ENCODE measurements at places on chromosomes 2 and 18.

DNA sequence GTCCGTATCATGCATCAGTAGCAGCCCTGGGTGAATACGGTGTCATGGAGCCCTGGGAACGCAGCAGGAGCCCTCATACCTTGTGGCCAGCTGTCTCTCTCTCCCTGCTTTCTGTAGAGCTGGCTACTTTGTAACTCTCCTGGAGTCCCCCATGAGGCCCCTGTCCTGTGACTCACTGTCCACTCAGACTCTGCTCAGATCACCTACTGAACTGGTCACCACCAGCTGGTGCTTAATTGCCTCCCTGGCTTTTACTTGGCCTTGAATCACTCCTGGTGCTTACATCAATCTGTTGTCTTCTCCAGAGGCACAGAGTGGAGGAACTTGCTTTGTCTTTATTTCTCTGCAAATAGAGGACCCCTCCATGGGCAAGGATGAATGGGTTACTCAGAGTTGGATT lies 172.7 kb downstream of the HRH4 start:
- DNase-seq, result no peak

DNA sequence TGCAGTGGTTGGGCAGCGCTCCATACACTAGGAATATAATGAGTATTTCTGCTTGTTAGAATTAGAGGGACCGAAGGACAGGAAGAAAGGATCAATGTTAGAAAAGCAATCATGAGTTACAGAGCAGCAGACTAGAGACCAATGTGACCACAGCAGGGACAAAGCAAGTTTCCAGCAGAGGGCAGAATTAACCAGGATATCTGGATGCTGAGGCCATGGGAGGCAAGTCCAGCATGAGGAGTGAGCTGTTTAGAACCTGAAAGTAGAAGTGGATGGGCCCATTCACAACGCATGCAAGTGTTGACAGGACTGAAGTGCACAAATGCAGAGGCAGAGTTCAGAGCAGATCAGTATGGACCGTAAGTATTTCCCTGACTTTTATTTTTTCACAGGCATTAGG lies 910.4 kb upstream of the GYPC start:
- no peak for DNase-seq

GRCh38 chr2:11778923-11779757 lies 32.7 kb downstream of the LPIN1 start:
- DNase-seq, result no peak

- DNase-seq, result no peak
Observed at GRCh38 chr18:32405588-32405987, 65.1 kb downstream of the GAREM1 start.

- DNase-seq, result peak; percentile 41
Observed at GRCh38 chr18:10121786-10122515, 208.1 kb downstream of the VAPA start.

DNA sequence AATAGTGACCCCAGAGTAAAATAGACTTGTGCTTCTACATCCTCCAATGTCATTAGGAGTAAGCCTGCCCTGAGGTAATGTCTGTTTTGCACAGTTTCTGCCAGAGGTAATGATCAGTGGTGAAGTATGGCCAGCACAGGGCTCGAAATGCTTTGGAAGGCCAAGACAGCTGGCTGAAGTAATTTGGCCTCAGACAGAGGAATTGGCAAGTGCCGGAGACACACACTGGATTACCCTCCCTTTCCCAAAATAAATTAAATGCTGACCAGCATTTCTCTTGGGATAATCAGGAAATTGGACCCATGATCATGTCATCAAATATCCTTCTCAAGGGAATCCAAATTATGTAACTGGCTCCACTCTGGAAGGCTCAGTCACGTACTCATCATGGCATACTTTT lies 379.0 kb upstream of the CHST9 start:
- DNase-seq, result no peak

GRCh38 chr18:2758309-2758708 lies 88.5 kb upstream of the EMILIN2 start:
- no peak for DNase-seq

GRCh38 chr2:215019521-215020145 lies 118.8 kb downstream of the ABCA12 start:
- DNase-seq, result no peak

DNA sequence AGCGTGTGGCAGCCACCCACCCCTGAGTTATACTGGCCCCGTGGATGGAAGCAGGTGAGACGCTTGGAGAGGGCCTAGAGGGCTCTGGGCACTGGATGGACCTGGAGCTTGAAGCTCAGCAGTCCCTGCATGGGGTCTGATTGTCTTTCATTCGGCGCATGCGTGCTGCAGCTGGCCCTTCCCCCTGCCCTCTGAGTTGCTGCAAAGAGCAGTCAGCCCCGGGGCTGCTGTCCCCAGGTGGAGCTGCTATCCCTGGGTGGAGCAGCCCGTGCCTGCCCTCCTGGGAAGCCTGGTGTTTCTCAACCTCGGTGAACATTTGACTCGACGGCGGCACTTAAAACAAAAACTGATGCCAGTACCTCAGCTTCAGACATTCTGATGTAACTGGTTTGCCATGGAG lies 29.6 kb downstream of the IGFBP5 start:
- no peak for DNase-seq

DNA sequence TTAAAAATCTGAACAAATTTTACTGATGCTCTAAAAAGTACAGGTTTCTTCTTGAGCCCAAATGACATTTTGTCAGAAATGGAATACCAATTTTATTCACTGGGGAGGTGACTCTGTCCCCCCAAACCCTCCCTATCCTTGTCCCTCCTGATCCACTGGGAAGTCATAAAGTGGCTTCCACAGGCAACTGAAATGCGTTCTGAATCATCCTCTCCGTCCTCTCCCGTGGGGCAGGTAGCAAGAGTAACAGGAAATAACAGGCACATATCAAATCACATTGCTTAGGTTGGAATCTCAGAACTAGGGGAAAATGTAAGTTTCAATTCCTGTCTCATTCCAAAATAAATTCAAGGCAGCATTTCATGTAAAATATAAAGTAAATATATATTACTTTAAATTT lies 44.5 kb downstream of the MYL12B start:
- no peak for DNase-seq

DNA sequence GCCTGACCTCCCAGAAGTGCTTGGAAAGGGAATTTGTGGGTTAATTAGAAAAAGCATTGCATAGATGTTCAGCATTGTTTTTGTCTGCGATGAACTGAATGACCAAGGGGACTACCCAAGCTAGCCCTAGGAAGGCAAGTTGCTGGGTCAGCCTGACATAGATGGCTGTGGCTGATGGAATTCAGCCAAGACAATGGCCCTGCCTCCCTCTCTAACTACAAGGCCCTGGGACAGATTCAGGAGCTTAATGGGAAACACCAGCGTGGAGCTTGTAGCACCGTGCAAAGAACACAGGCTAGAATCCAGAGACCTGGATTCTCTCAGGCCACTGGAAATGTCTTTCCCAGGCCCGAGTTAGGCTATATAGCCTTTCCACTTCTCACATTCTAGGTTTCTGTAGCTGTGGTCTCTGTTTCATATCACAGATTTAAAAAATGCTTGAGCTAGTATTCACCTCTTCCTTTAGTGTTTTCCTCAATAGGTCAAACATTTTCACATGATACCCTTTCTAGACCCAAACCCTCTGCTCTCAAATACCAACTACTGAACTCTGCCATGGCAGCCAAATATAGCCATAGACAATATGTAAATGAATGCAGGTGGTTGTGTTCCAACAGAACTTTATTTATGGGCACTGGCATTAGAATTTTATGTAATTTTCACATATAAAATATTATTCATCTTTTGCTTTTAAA lies 294.3 kb upstream of the MEX3C start:
- DNase-seq, result no peak

DNA sequence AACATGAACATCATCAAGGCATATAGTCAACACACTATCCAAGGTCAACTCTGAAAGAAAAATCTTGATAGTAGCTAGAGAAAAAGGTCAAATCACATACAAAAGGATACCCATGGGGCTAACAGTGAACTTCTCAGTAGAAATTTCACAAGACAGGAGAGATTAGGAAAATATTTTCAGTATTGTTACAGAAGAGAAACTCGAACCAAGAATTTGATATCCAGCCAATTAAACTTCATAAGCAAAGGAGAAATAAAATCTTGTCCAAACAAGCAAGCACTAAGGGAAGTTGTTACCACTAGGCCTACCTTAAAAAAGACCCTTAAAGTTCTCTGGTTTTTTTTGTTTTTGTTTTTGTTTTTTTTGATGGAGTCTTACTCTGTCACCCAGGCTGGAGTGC lies 242.5 kb downstream of the EXOC6B start:
- DNase-seq, result no peak

DNA sequence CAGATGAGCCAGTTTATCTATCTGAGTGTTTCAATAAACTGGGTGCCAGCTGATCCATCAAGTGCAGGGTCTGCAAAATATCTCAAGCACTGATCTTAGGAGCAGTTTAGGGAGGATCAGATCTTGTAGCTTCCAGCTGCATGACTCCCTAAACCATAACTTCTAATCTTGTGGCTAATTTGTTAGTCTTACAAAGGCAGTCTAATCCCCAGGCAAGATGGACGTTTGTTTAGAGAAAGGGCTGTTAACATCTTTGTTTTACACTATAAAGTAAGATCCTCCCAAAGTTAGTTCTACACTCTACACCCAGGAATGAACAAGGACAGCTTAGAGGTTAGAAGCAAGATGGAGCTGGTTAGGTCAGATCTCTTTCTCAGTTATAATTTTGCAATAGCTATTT lies 28.7 kb upstream of the HNMT start:
- DNase-seq, result no peak

DNA sequence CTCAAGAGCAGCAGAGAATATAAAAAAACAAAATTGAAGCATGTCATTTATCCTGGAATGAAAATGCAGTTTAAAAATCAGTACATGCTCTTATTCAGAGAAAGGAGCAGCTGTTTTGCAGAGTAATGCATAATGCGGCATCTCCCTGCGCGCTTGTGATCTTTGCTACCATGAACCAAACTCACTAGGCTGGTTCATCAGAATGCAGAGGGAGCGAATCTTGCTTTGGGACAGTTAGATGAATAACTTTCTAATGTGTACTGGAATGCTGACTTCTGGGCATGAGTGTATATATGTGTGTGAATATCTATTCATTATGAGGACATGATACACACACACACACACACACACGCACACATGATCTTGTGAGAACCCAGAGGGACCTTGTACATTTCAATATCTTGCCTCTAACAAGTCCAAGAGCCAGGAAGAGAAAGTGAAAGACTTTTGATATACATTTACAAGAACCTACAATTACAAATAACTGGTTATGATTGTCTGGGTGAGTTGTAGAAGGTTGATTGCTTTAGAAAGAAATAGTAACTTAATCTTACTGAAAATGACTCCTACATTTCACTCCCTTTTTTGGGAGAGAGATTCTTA lies 54.1 kb upstream of the THOC1 start:
- DNase-seq, result no peak

DNA sequence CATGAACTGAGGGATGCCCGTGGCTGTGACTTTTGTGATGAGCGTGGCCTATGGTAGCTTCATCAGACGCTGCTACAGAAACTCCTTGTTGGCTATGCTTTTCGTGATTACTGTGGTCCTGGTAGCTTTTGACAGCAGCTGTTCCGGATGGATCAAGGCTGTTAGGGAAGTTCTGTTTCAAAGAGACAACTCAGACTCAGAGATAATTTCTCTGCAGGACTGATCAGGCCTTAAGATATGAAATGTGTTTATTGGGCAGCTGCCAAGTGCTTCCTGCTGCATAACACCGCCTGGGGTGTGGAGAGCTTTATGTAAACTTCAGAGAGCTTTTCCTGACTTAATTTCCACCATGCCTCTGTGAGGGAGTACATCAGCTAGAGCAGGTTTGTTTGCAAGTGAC lies 243.8 kb downstream of the TSN start:
- DNase-seq, result no peak

DNA sequence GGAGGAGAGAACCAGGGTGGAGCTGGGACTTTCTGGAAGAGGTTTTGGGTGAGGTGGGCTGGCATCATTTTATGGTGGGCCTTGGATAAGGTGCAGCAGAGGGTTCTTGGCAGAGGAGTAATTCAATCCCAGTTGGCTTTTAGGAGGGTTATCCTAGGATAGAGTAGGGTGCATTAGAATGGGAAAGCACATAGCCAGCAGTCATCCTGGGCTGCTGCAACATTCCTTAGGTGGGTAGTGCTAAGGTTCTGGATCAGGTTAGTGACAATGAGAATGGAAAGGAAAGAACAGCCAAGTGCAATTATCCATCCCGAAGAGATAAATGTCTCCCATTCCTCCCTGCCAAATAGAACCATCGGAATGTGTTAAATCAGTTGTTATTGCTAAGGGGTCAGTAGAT lies 157.3 kb upstream of the SPRED2 start:
- DNase-seq, result no peak

GRCh38 chr2:180004731-180005130 lies 2.4 kb downstream of the CWC22 start:
- no peak for DNase-seq

- DNase-seq, result no peak
Observed at GRCh38 chr2:119574108-119574815, 30.0 kb downstream of the CFAP221 start.

DNA sequence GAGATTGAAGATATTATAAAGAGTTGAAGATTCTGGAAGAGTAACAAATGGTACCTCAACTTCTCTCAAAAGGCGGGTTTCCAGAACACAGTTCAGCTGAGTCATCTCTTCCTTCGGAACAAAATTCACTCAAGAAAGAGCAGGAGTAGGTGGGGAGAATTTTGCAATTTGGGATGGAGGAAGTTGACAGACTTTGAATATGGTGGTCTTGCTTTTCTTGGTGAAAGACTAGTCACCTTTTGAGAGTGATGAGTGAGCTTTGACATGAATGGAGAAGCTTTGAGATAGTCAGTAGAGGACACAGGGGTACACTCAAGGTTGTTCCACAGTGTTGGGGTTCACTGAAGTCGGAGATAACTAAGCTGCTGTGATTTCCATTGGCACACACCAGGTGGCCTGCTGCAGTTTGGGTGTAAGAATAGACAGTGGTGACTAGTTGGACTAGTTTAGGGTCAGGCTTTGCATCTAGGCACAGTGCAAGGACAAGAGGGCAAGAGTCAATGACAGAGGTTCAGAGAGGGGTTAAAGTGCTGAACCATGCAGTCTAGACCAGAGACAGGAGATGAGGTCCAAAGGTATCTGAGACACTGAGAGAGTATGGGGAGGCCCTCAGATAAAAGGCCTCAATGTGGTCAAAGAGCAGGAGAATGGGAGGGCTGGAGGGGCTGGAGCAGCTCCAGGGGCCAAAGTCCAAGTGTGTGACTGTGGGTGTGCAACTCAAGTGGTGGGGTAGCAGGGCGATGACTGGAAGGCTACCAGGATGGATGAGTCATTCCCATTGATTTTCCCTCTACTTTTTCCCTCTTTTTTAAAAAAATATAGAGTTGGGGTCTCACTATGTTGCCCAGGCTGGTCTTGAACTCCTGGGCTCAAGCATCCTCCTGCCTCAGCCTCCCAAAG lies 7.7 kb downstream of the CCL20 start:
- DNase-seq, result no peak

DNA sequence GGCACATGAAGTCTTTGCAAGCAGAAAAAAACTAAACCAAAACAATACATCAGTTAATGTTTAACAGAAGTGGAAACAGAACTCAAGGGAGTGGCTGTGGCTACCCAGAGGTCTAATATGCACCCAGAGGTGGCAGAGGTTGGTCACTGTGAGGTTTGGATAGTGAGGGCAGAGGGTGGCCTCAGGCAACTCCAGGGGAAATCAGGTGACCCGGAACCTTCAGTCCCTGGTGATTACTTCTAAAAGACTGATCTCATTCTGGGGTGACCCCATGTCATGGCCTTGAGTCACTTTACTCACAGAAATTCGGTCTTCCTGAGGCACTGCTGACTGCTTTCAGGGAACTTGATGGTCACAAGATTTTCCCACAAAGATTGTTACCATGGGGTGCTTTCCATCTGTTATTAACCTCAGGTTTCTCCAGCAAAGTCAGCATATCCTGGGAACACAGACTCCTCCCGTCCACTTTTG lies 99.4 kb downstream of the TMEM17 start:
- no peak for DNase-seq
